ENCODE measurements at places on chromosomes 7 and 10. TPM values are rescaled to one million over a fixed set of nuclear protein-coding genes. Genes with fewer than 3 reads are reported as not detected.

DNA sequence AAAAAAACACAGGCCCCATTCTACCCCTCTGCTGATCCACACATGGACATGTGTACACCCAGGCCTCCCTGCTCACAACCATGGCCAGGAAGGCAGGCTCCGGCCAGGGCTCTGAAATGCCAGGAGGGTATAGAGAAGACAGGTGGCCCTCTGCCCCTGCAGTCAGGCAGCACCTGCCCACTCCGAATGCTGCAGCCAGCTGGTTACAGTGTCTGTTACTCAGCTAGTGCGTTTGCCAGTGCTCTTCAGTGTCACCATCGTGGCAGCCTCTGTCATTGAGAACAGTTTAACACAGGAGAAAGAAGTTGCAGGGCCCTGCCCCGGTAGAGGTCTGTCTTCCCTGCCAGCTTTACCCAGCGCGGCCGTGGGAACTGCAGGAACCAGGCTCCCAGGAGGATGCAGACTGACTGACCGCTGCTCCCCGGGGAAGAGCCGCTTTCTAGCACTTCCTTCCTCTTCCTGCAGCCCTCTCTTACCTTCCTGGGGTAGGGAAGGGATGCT, 128.8 kb upstream of the FAM20C start:
- no peak for DNase-seq

DNA sequence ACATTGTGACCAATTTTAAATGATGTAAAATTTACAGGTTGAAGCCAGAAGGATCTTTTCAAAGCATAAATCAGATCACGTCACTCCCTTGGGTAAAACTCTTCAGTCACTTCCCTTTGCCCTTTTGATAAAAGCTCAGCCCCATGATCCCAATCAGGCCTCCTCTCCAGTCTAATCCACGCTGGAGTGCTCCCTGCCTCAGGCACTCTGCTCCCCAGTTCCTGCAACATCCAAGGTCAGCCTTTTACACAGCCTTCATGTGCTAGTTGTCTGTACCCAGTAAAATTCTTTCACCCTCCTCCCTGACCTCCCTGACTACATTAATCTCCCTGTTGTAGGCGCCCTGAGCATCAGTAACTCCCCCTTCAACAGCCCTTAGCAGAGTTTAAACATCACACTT, 14.1 kb downstream of the ELMO1 start:
- no peak for DNase-seq

DNA sequence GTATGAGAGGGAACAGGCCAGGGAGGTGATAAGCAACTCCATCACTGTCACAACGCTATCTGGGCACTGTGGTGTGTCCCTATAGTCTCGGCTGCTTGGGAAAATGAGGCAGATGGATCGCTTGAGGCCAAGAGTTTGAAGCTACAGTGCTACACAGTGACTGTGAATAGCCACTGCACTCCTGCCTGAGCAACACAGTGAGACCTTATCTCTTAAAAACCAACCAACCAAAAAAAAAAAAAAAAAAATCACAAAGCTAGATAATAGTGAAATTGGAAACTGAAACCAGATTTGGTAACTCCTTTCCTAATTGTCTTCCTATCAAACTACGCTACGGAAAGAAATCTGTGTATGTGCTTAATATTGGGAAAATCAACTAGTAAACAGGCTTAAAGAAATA, 14.1 kb downstream of the MICU1 start:
- DNase-seq: no peak

- no peak for DNase-seq
These were observed 1.3 kb downstream of the TMEM60 start for GRCh38 chr7:77796960-77797359.

DNA sequence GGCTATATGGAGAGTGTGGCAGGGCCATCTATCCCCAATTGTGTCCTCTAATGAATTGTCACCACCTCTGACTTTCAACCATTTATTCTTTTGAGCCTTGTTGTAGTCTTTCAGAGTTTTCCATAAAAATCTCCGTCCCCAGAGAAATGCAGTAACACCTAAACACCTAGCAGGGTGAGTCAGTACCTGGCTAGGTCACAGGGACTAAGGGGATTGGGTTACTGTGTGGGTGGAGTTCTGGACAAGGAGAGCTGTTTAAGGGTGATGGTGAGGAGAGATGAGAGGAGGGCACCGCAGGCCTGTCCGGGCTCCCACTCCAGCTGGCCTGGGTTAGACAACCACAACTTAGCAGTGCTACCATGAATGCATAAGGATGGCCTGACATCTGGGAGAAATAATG, 186.2 kb upstream of the LYZL1 start:
- DNase-seq: no peak

GRCh38 chr7:132319481-132319880, 256.8 kb downstream of the PLXNA4 start:
- peak; percentile 46 for DNase-seq

- no peak for DNase-seq
These were observed 79.1 kb downstream of the PRTFDC1 start for GRCh38 chr10:24873281-24873683.

GRCh38 chr10:64537928-64538327, 1016.7 kb downstream of the REEP3 start:
- DNase-seq: no peak

- DNase-seq: no peak
These were observed 1.5 kb downstream of the HDAC9 start for GRCh38 chr7:18497082-18497481.

DNA sequence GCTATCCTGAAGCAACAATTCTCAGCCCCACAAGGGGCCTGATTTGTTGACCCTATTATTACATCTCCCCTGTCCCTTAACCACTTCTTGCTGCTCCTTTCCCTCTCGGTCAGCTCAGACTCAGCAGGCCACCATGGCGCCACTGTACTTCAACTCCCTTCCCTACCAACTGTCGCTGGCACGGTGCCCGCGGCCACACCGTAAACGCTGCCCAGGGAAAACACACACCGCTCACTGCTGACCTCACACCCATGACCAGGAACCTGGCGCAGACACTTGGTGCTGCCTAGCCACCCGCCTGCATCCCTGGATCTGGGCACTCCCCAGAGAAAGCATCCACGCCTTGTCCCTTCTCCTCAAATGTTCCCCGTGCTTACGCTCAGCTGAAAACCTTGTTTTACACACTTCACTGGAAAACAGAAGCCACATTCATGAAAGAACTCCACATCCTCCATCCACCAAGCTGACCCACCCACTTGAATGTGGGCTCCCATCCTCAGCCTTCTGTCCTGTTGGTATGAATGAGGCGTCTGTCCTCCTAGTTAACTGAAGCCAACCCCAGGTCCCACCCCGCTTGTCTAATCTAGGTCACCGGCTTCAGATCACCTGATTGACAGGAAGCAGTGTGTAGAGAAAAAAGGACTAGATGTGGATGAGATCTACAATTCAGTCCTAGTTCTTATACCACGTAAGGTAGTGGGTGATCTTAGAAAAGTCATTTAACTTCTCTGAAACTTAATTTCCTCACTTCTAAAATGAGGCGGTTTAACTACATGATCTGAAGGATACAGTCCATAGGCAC, 28.5 kb upstream of the CRYGN start:
- no peak for DNase-seq

DNA sequence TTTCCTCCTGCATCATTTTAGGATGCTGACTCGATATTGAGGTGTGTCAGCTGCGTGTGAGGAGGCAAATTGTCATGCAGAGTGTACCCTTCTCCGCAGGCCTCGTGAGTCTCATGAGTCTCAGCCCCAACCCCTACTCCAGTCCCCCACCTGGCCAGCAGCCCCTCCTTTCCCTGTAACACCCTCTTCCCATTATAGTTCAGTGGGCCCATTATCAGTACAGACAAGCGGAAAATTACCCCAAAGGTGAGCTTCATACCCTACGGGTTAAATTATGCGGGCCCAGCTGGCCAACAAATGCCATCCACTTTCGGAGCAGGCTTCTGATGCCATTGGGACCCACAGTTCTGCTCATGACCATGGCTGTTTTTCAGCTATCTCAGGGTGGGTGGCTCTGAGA, 25.2 kb downstream of the SFTPD start:
- DNase-seq: no peak

DNA sequence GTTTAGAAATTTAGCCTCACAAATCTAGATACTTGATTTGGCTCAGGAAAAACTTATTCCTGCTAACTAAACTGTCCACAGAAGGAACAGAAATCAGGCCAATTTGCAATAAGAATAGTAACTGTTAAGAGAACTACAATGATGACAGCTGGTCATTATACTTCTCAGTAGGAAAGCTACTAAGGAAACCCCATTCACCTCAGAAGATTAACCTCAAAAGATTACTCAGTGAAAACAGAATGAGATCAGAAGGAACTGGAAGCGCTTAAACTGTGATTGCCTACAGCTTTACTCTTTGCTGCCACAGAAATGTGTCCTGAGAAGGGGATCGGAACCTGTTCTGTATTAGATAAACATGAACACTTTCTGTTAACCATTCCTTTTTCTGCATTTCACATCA, 24.3 kb upstream of the DNAJB12 start:
- no peak for DNase-seq

- no peak for DNase-seq
These were observed 115.8 kb downstream of the TMEM130 start for GRCh38 chr7:98753989-98754479.

DNA sequence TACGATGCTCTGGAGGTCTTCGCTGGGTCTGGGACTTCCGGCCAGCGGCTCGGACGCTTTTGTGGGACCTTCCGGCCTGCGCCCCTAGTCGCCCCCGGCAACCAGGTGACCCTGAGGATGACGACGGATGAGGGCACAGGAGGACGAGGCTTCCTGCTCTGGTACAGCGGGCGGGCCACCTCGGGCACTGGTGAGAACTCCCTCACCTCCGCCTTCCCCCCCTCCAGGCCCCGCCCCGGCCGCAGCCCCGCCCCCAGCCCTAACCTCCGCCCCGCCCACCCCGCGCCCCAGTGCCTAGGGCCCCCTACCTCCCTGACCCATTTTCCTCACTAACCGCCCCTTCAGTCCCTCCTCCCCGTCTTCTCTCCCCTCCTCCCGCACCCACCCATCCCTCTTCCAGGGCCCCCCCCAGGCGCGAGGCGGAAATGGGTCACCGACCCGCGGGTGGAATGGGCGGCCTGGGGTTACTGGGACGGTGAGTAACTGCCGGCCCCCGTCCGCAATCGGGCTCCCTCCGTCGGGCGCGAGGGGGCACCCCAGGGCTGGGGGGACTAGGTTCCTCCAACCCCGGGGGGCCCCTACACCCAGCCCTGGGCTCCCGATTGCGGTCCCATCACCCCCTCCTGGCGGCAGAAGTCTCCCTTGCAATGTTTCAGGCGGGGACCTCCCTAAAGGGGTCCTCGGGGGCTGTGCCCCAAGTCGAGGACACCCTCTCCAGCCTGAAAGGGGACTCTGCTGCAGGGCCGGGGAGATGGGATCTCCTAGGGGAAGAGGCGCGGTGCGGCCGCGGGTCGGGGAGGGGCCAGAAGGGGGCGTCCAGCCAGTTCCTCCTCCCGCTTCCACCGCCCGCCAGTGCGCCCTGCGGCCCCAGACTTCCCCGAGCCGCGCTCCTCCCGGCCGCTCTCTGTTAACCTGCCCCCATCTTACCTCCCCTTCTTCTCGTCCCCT, 2.1 kb downstream of the PCOLCE start:
- DNase-seq: peak; percentile 43

DNA sequence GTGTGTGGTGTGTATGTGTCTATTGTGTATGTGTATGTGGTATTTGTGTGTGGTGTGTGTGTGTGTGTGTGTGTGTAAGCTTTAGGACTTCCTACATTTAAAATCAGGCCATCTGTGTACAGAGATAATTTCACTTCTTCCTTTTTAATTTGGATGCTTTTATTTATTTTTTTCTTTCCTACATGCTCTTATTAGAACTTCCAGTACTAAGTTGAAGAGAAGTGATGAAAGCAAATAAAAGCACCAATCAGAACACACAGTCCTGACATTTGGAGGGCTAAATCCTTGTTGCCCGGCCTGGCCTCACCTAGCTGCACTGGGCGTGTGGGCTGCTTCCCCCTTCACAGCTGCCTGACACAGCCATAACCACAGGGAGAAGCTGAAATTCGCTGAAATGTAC, 3.8 kb upstream of the MRC1 start:
- no peak for DNase-seq

- no peak for DNase-seq
These were observed 18.9 kb downstream of the CDK1 start for GRCh38 chr10:60797200-60797599.

- peak; percentile 32 for DNase-seq
These were observed 90.3 kb downstream of the BTRC start for GRCh38 chr10:101444058-101444898.

Gene SLC18A3
- not detected for total RNA-seq

Gene HACD1
- 26.6 TPM for total RNA-seq

Gene OR2A7
- total RNA-seq: 0.21 TPM

Gene CUBN
- 3.0 TPM for total RNA-seq

Gene SYT15
- total RNA-seq: 0.75 TPM

Gene RARRES2
- total RNA-seq: not detected

Gene OGDHL
- total RNA-seq: 0.58 TPM

Gene SP8
- 2.5 TPM for total RNA-seq

Gene HOXA7
- 15.6 TPM for total RNA-seq

Measured in endothelial cell of umbilical vein (primary cell).